ENCODE measurements at places on chromosomes 2 and 18.

DNA sequence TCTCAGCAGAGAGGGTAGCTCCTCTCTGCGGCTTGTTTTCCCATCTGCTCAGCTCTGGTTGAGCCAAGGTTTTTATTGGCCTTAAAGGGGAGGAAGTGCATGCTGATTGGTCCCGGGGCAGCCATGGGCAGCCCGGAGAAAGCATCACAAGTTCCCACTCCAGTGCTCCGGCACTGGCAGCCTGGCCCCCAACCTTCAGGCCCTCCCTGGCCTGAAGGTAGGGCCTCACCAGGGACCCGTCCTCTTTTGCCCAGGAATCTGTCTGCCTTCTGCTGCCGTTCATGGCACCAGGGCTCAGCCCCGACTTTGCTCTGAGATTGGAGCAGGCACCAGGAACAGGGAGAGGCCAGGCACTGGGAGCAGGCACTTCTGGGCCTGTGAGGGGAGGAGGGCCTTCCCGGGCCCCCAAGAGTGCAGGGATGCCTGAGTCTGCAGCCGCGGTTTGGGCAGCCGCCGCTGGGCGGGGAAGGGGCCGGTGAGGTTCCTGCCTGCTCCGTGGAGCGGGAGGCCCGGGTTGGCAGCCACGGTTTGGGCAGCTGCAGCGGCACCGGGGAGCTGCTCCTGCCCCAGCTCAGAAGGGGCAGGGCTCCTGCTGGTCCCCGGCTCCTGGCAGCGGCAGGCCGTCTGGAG, 17.5 kb upstream of the ILKAP start:
- DNase-seq = no peak
- H3K27me3 ChIP-seq = no peaks in the 10 kb centered on the region
- H3K27ac ChIP-seq = no peak overlapping the region
- H3K4me3 ChIP-seq = no peak overlapping the region
- H3K4me1 ChIP-seq = no peaks in the 10 kb centered on the region

- H3K4me1 ChIP-seq = no peaks in the 10 kb centered on the region
- H3K27ac ChIP-seq = no peak overlapping the region
- no peaks in the 10 kb centered on the region for H3K36me3 ChIP-seq
These were observed 129.4 kb downstream of the ZEB2 start for GRCh38 chr2:144390424-144391020.

DNA sequence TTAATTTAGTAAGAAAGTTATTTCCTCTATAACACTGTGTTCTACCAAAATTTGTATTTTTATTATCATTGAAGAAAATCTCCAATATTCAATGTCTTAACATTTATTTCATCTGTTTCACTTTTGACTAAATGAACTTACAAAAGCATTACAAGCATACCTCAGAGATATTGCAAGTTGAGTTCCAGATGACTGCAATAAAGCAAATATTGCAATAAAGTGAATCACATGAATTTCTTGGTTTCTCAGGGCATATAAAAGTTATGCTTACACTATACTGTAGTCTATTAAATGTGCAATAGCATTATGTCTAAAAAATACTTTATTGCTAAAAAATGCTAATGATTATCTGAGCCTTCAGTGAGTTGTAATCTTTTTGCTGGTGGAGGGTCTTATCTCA, 78.3 kb downstream of the TTC32 start:
- H3K4me3 ChIP-seq = no peak overlapping the region
- H3K4me1 ChIP-seq = no peaks in the 10 kb centered on the region
- no peaks in the 10 kb centered on the region for H3K36me3 ChIP-seq
- H3K27me3 ChIP-seq = peaks cover 25% of the 10 kb centered on the region

DNA sequence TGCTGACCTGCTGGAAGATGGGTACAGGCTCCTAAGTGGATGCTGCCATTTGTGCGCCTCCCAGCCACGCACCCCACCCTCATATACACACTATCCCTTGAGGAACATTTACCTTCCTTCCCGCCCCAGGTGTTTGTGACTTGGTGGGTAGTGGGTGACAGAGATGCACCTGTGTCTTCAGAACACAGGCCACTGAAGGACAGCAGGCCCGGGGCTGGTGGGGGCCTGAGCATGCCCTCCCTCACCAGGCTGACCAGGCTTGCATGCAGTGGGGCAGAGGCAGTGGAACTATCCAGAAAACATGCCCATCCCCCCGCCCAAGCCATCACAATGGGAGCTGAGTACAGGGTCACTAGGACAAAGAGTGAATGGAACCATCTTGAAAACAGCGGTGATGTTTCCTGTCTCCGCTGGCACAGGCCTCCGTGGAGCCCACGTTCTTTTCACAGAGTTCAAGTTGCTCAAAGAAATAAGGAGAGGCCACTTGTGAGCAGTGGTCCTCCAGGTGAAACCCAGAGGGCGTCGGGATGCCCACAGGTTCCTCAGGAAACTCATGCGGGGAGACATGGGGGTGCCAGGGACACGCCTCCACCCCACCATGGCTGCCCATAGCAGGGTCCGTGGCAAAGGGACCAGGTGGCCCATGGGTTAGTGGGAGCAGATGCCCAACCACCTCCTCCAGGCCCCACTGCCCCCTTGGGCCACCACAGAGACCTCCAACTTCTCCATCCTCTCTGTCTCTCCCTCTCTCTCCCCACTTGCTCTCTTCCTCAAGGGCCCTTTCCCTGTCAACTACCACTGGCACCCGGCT, 90.9 kb downstream of the MALT1 start:
- peaks cover 28% of the 10 kb centered on the region for H3K27me3 ChIP-seq
- no peaks in the 10 kb centered on the region for H3K36me3 ChIP-seq
- no peak for DNase-seq
- no peak overlapping the region for H3K27ac ChIP-seq

GRCh38 chr2:241061275-241061674, 40.8 kb downstream of the MTERF4 start:
- no peaks in the 10 kb centered on the region for H3K36me3 ChIP-seq
- no peak for DNase-seq
- peaks cover 3% of the 10 kb centered on the region for H3K4me1 ChIP-seq
- no peak overlapping the region for H3K27ac ChIP-seq

GRCh38 chr2:152468899-152469692, 134.1 kb downstream of the FMNL2 start:
- no peak for DNase-seq
- no peaks in the 10 kb centered on the region for H3K36me3 ChIP-seq
- H3K27ac ChIP-seq = peak overlapping the region; percentile 42
- H3K4me3 ChIP-seq = peak overlapping the region; percentile 2

Data from activated CD4-positive, alpha-beta T cell treated with anti-CD3 and anti-CD28 coated beads, Interleukin-2, amount 10 ng/mL, durations not matched to agents 7 days and 5 days (primary cell).